ENCODE measurements at places on chromosomes 1 and 21.
A peak's percentile ranks its signal among the peaks of the same experiment; 100 is the strongest.

- DNase-seq, result no peak
These were observed 38.9 kb downstream of the YY1AP1 start for GRCh38 chr1:155649676-155650075.

DNA sequence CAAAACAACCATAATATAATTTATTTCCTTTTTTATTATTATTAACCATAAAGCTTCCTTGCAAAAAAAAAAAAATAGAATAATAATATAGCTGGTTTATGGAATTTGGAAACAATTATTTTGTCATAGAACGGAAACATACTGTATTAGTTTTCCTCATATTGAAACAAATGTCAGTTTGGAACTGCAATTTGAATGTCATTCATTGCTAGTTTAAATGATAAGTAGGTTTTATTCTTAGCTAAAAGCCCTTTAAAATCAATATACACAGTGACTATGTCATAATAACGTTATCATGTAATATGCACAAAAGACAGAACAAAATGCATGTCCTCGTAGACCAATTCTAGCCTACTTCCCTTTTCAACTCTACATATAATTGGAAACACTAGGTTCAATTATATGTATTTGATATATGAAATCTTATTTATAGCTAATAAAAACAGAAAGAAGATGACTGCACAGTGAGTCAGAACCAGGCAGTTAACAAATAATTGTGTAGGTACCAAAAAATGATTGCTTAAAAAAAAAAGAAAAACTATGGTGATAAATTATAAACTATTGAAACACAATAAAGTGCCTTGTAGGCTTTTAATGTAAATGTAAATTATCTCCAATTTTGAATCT lies 85.2 kb upstream of the EXO1 start:
- DNase-seq, result no peak

- DNase-seq, result no peak
These were observed 54.1 kb downstream of the SLC35D1 start for GRCh38 chr1:66999640-67000400.

DNA sequence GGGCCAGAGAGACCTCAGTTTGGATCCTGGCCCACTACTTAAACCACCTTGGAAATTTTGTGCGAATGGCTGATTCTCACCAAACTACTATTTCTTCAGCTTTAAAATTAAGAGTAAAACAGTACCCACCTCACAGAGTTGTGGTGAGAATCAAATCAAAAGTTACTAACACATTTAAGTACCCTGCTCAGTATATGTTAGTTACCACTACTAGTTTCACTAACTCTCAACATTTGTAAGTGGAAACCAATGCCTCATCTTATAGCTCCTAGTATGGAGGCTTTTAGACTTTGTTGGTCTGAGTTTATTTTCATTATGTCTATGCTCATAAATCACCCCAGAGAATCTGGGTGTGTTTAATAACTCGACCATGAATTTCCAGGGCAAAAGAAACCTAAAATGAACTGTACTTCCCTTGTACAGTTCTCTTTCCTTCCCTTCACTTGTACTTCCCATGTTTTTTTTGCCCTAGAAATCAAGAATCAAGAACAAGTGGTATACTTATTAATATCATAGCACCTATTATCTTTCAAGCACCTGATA lies 11.6 kb upstream of the SERBP1 start:
- DNase-seq, result no peak

DNA sequence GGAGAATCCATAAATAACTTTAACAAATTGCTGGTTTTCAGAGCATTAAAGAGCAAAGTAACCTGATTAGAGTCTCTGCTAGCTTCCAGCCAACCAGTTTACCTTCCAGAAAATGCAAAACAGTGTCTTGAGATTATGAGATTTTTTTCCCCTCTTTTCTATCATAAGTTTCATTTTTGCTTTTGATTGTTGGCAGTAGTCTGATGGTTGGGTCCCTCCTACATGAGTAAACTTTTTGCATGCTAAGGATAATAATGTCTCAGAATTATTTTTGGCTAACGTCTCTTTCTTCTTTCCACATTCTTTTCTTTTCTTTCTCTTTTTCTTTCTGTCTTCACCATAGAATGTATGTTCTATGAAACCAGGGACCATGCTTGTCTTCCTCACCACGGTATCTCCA lies 6.3 kb upstream of the ADAMTS5 start:
- DNase-seq, result no peak

DNA sequence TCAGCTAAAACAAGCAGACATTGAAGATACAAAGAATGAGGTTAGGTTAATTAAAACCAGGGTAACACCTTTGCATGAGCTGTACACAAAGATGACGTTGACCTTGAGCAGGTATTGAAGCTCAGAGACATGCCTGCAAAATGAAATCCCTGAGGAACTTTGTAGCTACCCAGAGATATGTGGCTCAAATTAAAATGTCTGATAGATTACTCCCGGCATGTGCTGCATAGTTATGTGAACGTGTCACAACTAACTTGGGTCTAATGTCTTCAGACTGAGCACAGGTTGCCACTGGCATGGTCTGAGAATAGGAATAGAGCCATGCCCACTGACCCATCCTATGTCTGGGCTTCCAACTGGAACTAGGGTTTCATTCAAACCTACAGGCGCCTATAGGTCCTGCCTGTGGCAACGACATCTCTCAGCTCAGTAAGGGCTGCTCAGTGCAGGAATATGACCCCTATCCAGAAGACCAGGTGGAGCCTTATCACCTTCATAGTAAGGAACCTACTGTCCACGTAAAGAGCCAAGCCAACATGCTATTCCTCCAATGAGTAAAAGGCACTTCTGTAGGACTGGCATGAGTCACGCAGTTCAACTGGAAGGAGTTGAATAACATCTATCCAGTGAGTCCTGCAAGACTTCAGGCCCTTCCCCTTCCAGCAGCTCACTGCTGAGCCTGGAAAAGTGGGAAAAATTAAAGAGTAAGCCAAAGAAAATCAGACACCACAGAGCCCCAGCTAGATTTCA lies 60.7 kb downstream of the PRKAB2 start:
- DNase-seq, result no peak

GRCh38 chr21:41568606-41569385 lies 60.8 kb upstream of the TMPRSS2 start:
- DNase-seq, result no peak

- peak; percentile 77 for DNase-seq
These were observed 42.5 kb upstream of the TMEM125 start for GRCh38 chr1:43227143-43227764.

GRCh38 chr1:163914785-163915413 lies 593.1 kb downstream of the NUF2 start:
- DNase-seq, result no peak

- DNase-seq, result no peak
These were observed 8.1 kb downstream of the COL18A1 start for GRCh38 chr21:45412909-45413611.

DNA sequence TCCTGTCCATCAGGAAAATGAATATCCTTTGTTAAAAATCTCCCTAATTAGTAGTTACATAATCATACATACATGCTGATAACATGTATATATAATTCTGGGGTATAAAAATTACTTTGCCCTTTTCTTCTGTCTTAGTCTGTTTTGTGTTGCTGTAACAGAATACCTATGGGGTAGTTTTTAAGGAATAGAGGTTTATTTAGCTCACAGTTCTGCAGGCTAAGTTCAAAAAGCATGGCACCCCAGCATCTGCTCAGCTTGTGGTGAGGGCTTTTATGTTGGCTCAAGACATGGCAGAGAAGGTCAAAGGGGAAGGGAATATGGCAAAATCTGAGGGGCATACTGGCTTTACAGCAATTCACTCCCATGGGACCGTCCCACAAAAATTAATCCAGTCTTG lies 16.3 kb upstream of the RPS6KC1 start:
- no peak for DNase-seq

DNA sequence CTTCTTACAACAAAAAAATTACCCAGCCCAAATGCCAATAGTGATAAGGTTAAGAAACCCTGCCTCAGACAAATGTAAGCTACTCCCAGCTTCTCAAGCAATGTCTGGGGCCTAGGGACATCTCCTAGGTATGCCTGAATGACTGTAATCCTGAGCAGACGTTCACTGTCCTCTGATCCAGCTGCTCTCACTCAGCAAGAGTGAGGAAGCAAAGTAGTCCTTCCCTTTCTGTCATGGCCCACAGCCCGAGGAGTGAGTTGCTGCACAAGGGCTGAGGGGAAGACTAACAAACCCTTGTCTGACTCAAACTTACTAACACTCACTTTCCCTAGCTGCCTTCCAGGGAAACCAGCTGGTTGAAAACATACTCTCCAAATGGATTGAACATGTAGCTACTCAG lies 124.9 kb upstream of the TNFSF4 start:
- no peak for DNase-seq

DNA sequence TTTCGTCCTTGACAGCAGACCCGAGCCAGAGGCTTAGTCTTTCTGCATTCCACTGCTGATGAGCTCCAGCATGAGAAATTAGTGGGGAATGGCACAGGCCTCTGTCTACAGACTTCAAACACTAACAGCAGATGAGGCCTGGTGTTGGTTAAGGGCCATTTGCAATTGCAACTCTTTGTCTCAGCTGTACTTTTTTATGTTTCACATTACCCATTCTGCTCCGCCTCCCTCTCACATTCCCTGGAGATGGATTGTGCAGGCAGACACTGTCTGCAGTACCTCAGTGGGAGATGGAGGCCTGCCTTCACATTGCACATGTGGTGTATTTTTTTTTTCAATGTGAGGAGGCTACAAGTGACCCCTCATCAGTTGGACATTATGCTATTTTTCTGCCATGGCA lies 370.2 kb downstream of the DUSP10 start:
- no peak for DNase-seq

DNA sequence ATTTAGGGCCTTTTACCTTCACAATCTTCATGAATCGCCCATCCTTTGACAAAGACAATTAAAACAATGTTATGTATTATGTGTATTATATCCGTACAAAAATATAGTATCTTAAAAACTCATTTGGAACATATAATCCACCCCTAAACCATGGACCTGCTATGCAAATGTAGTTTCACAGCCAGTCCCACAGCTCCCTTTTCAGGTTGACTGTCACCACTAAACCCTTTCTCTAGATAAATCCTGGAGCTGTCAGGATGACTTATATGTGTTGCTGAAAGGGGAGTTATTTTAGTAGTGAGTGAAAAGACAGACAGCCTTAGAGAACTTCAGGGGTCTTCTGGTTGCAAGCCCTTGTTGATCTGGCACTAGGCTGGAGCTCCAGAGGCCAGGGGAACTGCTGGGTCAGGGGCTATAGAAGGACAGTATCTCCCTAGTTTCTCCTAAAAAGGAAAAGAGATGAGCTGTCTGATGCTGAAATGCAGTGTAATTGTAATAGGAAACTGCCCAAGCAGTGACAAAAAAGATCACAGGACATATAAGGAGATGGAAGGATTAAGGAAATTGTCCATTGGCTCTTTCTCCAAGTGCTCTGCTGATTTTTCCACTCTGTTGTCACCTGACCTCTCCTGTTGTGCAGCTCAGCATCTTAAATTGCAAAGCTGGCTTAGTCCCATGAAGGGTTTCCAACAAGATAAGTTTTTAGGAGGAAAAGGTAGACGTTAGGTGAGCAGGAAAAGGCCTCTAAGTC lies 127.7 kb downstream of the S1PR1 start:
- no peak for DNase-seq
